ENCODE measurements at places on chromosomes 16 and 17. TPM values are rescaled to one million over a fixed set of nuclear protein-coding genes. Genes with fewer than 3 reads are reported as not detected.
A peak's percentile ranks its signal among the peaks of the same experiment; 100 is the strongest.

GRCh38 chr17:66018786-66019185, 173.1 kb downstream of the CEP112 start:
- H3K27ac ChIP-seq = no peak overlapping the region
- H3K4me3 ChIP-seq = no peak overlapping the region
- H3K27me3 ChIP-seq = peaks cover 10% of the 10 kb centered on the region
- no peaks in the 10 kb centered on the region for H3K36me3 ChIP-seq
- H3K4me1 ChIP-seq = no peaks in the 10 kb centered on the region

GRCh38 chr17:29165800-29166506, 14.2 kb downstream of the MYO18A start:
- no peak overlapping the region for H3K4me3 ChIP-seq
- no peak overlapping the region for H3K27ac ChIP-seq
- H3K27me3 ChIP-seq = no peaks in the 10 kb centered on the region
- no peaks in the 10 kb centered on the region for H3K4me1 ChIP-seq
- peaks cover 4% of the 10 kb centered on the region for H3K36me3 ChIP-seq

- H3K27me3 ChIP-seq = no peaks in the 10 kb centered on the region
- peak overlapping the region; percentile 92 for H3K27ac ChIP-seq
Measured at GRCh38 chr16:11133344-11133943, 122.6 kb downstream of the SOCS1 start.

DNA sequence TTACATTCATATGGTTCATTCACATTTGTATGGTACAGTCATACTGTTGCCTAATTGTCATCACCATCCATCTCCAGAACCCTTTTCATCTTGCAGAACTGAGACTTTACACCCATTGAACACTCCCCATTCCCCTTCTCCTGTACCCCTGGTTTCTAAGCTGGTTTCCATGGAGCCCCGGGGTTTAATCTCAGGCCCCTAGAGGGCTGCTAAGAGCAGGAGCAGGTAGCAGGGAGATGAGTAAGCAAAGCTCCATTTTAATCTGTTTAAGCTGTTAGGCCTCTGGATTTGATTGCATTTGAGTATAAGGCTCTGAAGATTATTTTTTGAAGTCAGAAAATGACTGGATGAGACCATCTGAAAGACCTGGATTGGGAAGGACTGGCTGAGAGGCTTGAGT, 68.5 kb upstream of the RPL38 start:
- no peaks in the 10 kb centered on the region for H3K4me1 ChIP-seq
- no peak overlapping the region for H3K4me3 ChIP-seq
- peaks cover 7% of the 10 kb centered on the region for H3K27me3 ChIP-seq
- H3K27ac ChIP-seq = no peak overlapping the region

DNA sequence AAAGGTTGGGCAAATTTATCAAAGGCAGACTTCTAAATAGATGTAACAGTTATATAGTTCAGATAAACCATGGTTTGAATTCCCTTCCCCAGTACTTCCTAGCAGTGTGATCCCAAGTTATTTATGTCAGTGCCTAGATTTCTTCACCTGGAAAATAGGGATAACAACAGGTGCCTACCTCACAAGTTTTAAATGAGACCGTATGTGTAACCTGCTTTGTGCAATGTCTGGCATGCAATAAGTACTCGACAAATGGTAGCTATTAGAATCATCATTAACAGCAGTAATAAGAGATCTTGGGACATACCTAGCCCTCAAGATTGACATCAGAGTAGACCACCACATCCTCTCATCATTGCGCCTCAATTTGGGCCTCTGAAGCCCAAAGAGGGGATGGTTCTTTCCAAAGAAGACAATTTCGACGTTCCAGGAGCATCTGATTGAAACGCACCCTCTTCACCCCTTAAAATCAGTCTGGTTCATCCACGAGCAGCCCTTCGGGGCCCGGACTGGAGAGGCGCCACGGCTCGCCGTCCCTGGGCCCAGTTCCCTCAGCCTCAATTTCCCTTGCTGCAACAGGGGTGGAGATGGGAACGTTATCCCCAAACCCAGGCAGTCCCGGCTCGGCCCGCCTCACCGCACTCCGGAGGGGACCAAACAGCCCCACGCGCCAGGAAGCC, 541 bp downstream of the ACACA start:
- DNase-seq = no peak
- peak overlapping the region; percentile 92 for H3K27ac ChIP-seq
- peaks cover 42% of the 10 kb centered on the region for H3K4me1 ChIP-seq
- peaks cover 57% of the 10 kb centered on the region for H3K36me3 ChIP-seq

DNA sequence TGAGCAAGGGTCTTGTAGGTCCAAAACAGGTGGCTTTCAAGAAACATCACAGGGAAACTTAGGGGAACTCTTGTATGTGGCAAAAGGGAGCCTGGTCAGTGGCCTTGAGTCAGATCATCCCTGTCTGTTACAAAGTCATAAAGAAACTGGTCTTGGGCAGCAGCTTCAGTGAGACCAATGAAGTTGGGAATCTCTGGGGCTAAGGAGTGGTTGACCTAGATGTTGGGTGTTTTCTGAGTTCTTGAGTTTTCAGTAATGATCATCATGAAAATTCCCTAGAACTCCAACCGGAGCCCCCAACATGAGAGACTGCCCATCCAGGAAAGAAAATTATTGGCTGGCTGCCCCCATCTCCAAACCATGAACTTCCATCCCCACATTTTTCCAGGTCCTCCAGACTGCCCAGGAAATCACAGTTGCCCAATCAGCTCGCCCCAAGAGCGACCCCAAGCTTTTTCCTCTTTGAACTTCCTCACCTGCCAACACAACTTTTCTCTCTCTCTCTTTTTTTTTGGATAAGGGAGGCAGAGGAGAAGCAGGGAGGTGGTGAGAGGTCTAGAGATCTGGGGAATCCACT, 3.9 kb downstream of the CCR7 start:
- H3K27ac ChIP-seq = peak overlapping the region; percentile 99
- H3K4me1 ChIP-seq = peaks cover 61% of the 10 kb centered on the region
- H3K36me3 ChIP-seq = peaks cover 86% of the 10 kb centered on the region
- no peak for DNase-seq
- H3K4me3 ChIP-seq = peak overlapping the region; percentile 95

GRCh38 chr17:39972271-39972670, 8.3 kb upstream of the PSMD3 start:
- no peaks in the 10 kb centered on the region for H3K4me1 ChIP-seq
- no peaks in the 10 kb centered on the region for H3K36me3 ChIP-seq
- no peak overlapping the region for H3K4me3 ChIP-seq
- peaks cover 33% of the 10 kb centered on the region for H3K27me3 ChIP-seq

Gene PYY
- total RNA-seq = not detected

Gene TTYH2
- total RNA-seq = 19.6 TPM

Data from activated T-helper 2 cell treated with anti-CD3 and anti-CD28 coated beads, Interferon-gamma antibody, Interleukin-2, Interleukin-4, amounts not matched to agents 10 μg/mL and 5 μg/mL and 100 μg/mL, durations not matched to agents 14 hours and 24 hours and 36 hours (primary cell).